ENCODE measurements at places on chromosomes 1 and 21. TPM values are rescaled to one million over a fixed set of nuclear protein-coding genes. Genes with fewer than 3 reads are reported as not detected.

Gene MTF1
- total RNA-seq: 4.7 TPM

Gene PAQR6
- total RNA-seq: 0.79 TPM

Gene SLC6A17
- total RNA-seq: 0.79 TPM

Gene BTBD8
- total RNA-seq: 4.9 TPM

DNA sequence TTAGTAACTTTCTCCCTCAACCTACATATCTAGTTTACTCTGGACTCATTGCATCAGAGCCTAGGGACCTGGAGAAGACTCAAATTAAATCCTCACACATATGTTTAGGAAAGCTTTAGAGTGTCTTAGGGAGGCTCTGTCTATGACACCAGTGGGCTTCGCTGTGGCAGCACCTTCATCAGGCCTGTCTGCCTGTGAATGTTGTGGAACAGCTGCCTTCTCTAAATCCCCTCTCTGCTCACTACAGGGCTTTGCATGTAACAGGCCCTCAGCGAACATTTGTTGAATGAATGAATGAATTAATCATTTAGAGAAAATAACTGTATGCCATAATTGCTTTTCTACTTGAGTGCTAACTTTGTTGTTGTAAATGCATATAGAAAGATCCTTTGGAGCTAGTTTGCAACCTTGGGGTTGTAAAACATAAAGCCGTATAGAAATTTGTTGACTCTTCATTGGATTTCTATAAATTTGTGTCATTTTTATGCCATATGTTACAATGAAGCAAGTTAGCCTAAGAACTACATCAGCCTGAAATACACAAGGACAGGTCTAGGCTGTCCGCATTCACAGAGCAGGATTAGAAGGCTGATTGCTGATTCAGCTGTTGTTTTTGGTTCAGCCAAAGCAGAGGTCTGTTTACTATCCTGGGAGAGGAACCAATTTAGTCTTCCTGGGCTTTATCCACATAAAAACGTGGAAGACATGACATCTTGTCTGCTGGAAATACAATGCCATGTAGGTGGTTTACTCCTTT, 238.0 kb downstream of the ASTN1 start:
- no peak for DNase-seq

GRCh38 chr1:115925467-115925866, 50.8 kb upstream of the SLC22A15 start:
- DNase-seq: no peak

All from skin of body (tissue), 3 donors.